Smooth muscle cell of trachea (primary cell): ENCODE measurements at places on chromosomes 16 and 17. TPM values are rescaled to one million over a fixed set of nuclear protein-coding genes. Genes with fewer than 3 reads are reported as not detected.

Gene TPSG1
- total RNA-seq, result not detected in 2 replicates

Gene ASPA
- 1.2 and 1.8 TPM in 2 replicates for total RNA-seq

Gene CTCF
- total RNA-seq, result 17.7 and 27.5 TPM in 2 replicates

Gene CDRT15L2
- total RNA-seq, result not detected in 2 replicates

Gene FBXO47
- under 0.01 TPM in 1 of 2 replicates, not detected in the other for total RNA-seq

Gene MYL4
- not detected in 2 replicates for total RNA-seq

Gene BRIP1
- 0.99 and 11.6 TPM in 2 replicates for total RNA-seq

Gene P4HB
- 1,342 and 1,881 TPM in 2 replicates for total RNA-seq

Gene LGALS9B
- total RNA-seq, result not detected in 2 replicates

Gene CBFA2T3
- 0.17 TPM in 1 of 2 replicates, not detected in the other for total RNA-seq

Gene CD300LG
- total RNA-seq, result not detected in 2 replicates

Gene ABAT
- total RNA-seq, result 1.9 and 4.8 TPM in 2 replicates

Gene CCL17
- not detected in 2 replicates for total RNA-seq

Gene ETV4
- 1.2 and 1.5 TPM in 2 replicates for total RNA-seq
